ENCODE measurements at places on chromosomes 5 and 9.

GRCh38 chr5:126640866-126641265 lies 40.1 kb downstream of the PHAX start:
- no peak for DNase-seq

- no peak for DNase-seq
Observed at GRCh38 chr9:86072394-86072877, 26.9 kb downstream of the GOLM1 start.

GRCh38 chr9:87383344-87384150 lies 114.1 kb upstream of the DAPK1 start:
- DNase-seq, result no peak

DNA sequence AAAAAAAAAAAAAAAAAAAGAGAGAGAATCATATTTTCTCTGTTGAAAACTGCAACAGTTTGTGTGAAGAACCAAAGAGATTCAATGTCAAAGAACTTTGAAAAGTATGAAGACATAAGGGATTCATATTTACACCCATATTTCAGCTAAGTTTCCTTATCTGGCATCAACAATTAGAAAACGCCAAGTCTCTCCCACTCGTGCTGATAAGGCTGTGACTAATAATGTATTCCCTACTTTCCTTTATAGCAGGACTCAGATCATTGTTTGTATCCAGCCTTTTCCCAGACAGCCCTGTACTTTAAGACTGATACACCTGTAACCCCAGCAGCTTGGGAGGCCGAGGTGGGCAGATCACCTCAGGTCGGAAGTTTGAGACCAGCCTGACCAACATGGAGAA lies 54.1 kb upstream of the STK32A start:
- DNase-seq, result no peak

DNA sequence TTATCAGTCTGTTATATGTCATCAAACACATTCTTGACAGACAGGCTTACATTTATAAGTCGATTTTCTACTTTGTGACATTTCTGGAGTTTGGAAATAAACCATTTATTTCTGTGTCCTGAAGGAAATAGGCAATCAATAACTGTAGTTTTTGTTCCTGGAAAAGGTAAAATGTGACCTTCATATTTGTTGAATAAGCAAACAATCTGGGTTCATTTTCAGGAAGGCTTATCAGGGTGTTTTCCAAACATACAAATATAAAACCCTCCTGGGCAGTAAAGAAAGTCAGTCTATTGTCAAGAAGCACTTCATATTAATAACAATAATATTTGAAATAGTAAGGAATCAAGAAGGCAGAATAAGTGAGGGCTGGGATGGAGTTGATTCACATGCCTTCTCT lies 195.0 kb downstream of the SNCAIP start:
- no peak for DNase-seq

DNA sequence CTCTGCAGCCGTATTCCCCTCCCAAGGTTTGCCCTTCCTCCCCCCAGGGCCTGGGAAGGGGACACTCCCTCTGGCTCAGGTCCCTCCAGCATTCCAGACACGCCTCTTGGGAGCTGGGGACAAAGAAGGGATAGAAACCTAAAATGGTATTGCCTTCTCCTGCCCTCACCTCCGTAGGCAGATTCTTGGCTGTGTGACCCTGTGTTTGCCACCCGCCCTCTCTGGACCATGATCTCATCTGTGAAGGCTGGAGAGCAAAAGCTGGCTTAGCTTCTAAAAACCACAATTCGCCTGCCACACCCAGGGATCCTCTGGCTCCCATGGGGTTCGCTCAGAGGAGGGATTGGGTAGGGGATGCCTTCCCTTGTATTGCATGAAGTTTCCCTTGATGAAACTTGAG lies 7.7 kb downstream of the AQP3 start:
- DNase-seq, result no peak

DNA sequence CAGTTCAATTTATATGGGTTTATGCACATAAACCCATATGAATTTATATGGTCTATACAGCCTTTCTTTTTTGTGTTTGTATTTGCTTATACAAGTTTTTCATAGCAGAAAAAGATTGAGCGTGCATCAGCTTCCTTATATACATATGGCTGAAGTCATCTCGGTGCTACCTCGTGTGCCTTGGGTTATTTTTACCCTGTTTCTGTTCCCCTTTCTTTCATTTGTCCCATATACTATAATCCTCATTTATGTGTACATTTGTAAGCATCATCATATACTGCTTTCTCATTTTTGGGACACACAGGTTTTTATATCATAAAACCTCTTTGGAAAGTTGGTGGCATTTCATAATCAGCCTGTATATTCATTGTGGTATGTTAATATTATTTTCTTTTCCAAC lies 107.8 kb upstream of the ADAMTSL1 start:
- DNase-seq, result no peak

- DNase-seq, result no peak
Observed at GRCh38 chr5:51386916-51387883, 4.0 kb downstream of the ISL1 start.

GRCh38 chr5:23977997-23978396 lies 470.6 kb downstream of the PRDM9 start:
- DNase-seq, result no peak

GRCh38 chr9:113543296-113543981 lies 79.9 kb downstream of the RGS3 start:
- no peak for DNase-seq

- DNase-seq, result no peak
Observed at GRCh38 chr5:149471406-149472183, 79.6 kb downstream of the CSNK1A1 start.

DNA sequence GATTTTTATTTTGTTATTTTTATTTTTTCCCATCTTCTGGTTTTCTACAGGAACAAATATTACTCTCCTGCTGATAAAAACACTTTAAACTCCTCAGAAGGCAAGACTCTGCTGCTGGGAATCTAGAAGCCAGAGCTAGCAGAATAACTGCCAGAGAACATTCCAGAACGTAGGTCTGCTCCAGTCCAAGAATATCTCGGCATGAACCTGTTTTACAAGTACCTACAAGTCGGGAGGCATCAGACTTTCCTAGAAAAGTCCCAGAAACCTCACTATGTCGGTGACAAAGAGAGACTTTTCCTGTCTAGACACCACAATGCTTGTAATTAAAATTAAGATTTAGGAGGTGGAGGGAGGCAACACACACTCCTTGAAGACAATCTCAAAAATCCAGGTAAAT lies 41.4 kb downstream of the FABP6 start:
- no peak for DNase-seq

DNA sequence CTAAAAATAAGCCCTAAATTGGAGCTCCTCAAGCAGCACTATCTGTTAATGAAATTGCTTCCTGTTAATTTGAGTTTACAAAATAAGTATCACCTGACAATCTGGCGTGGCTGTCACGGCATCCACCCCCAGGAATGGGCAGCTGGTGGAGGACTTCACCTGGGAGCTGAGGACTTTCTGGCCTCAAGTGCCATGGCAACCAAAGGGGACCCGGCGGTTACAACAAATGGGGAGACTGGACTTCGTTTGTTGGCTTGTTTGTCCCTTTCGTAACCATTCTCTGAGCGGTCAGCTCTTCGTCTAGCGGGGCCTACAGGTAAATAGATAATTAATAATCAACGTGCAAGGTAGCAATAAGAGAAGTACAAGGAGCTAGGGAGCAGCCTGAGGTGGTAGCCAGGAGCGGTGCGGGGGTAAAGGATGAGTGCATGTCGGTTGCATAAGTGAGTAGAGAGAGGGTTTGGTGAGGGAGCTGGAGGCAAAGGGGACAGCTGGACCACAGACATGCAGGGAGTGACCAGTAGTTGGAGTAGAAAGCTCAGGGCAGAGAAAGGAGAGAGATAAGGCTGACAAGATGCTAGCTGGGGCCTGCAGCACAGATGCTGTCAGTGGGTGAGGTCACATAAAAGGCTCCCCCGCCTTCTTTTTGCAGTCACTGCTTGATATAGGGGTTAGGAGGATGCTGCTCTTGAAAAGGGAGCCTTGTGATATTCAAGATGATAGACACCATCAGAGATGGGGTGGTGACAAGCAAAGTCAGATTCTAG lies 62.5 kb downstream of the HSPA4 start:
- peak; percentile 56 for DNase-seq

DNA sequence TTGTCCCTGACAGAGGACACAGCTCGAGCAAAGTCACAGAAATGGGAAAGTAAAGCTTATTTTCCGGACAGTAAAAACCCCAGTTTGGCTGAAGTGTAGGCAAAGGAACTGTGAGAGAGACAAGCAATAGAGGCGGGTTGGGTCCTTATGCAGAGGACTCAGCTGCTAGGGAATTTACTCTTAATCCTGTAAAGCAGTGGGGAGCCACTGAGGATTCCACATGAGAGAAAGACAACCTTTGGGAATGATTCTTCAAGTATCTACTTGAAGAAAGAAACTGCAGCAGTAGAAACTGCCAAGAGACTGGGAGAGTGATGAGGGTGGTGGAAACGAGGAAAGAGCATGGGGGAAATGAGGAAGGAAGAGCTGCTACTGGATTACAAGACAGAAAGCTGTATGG lies 20.2 kb downstream of the ASTN2 start:
- DNase-seq, result no peak

DNA sequence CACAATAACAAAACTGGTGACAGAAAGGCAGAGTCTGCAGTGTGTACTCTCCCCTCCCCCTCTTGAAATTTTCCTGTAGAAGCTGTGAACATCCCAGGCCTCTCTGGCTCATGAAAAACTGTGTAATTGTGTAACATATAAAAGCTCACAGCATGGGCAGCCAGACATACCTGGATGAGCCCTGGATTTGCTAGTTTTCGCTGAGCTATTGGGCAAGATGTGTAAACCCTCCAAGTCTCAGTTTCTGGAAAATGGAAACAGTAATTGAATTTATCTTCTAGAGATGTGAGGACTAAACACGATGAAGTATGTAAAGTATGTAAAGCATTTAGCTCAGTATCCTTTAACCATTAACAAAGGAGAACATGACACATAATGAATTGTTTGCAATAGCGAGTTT lies 143.2 kb upstream of the ANKH start:
- DNase-seq, result no peak

DNA sequence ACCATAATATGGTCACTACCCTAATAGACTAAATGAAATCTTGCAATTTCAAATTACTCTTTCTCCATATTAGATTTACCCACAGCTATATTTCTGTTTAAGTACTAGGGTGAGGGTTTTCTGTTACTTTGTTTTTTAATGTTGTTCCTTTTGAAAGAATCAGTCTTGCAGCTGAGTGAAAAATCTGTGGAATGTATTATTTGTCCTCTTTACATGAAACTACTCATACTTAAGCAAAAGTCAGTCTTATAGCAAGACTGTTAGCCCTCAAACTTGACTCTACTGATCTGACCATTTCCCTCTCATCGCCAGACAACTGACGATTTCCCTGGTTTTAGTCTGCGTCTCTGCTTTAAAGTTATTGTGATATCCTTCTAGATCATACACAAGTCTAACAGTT lies 84.0 kb downstream of the PIK3R1 start:
- DNase-seq, result no peak

DNA sequence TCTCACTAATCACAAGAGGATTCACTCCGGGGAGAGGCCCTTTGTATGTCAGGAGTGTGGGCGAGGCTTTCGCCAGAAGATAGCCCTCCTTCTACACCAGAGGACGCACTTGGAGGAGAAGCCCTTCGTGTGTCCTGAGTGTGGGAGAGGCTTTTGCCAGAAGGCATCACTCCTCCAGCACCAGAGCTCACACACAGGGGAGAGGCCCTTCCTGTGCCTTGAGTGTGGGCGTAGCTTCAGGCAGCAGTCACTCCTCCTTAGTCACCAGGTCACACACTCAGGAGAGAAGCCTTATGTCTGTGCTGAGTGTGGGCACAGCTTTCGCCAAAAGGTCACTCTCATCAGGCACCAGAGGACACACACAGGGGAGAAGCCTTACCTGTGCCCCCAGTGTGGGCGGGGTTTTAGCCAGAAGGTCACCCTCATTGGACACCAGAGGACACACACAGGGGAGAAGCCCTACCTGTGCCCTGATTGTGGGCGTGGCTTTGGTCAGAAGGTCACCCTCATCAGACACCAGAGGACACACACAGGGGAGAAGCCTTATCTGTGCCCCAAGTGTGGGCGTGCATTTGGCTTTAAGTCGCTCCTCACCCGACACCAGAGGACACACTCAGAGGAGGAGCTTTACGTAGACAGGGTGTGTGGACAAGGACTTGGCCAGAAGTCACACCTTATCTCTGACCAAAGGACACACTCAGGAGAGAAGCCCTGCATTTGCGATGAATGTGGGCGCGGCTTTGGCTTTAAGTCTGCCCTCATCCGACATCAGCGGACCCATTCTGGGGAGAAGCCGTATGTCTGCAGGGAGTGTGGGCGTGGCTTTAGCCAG lies 27.8 kb downstream of the NUTM2F start:
- DNase-seq, result no peak

- no peak for DNase-seq
Observed at GRCh38 chr5:12003680-12004079, 99.4 kb upstream of the CTNND2 start.

DNA sequence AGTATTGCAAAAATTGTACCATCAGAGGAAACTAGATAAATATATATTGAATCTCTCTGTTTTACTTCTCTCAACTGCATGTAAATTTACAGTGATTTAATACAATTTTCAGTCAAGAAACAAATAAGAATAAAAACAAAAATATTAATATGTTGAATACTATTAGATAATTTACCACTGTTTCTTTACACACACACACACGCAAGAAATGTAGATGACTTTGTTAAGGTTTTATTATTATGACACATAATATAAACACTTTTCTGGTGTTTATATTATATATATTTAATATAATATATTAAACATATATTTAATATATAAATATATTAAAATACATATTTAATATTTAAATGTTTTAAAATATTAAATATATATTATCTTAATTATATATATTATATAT lies 814.3 kb upstream of the CDH10 start:
- no peak for DNase-seq

DNA sequence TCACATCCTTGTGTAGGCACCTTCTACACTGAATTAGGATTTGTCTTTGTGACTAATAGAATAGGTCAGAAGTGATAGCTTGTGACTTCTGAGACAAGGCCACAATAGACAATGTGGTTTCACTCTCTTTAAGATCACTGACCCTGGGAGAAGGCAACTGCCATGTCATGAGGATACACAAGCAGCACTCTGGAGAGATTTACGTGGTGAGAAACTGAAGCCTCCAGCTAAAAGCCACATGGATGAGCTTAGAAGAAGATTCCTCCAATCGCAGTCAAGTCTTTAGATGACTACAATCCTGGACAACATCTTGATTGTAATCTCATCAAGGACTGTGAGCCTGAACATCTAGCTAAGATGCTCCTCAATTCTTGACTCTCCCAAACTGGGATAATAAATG lies 206.6 kb downstream of the ESM1 start:
- DNase-seq, result no peak

All from putamen (tissue), 1 donor.